IMR-90 (cell line): ENCODE measurements at places on chromosomes 4 and X. TPM values are rescaled to one million over a fixed set of nuclear protein-coding genes. Genes with fewer than 3 reads are reported as not detected.
A peak's percentile ranks its signal among the peaks of the same experiment; 100 is the strongest.

DNA sequence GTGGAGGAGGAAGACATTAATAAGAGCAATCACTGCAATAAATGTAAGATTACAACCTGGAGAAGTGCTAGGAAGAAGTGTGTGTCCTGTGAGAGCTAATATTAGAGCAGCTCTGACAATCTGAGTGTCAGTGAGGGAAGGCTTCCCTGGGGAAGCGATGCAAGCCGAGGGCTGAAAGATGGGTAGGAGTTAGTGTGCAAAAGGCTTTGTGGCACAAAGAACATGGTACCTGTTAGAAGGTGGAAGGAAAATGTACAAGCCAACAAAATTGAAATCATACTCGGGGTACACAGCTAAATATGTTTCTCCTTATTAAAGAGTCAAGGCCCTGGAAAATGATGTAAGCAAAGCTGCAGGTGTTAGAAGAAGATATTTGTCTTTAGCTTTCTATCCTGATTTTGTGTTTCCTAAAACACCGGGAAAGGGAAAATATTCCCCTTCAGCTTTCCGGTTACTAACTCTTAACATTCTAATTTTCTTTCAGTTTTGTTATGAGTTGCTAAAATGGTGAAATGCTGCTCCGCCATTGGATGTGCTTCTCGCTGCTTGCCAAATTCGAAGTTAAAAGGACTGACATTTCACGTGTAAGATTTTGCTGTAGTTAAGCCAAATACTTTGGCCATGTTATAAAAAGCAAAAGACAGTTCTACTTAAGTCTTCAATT, 808 bp downstream of the THAP6 start:
- no peak for DNase-seq

DNA sequence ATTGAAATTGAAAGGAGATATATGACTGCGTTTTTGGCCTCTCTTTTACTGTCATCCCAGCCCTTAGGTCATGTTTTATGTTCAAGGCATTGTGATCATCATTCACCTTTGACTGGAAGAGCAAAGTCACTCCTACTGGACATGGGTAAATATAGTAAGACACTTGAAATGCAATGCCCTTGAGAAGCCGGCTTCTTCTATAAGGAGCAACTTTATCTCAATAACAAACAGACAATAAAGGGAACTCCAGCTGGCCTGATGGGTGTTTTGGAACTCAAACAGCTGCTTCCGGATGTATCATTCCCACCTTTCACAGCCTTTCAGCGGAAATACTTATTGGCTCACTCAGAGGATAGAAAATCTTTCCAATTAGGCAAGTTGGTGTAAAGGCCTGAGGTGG, 65.1 kb upstream of the C4orf54 start:
- DNase-seq, result peak; percentile 1

GRCh38 chr4:184310171-184310567, 92.5 kb upstream of the ENPP6 start:
- no peak for DNase-seq

DNA sequence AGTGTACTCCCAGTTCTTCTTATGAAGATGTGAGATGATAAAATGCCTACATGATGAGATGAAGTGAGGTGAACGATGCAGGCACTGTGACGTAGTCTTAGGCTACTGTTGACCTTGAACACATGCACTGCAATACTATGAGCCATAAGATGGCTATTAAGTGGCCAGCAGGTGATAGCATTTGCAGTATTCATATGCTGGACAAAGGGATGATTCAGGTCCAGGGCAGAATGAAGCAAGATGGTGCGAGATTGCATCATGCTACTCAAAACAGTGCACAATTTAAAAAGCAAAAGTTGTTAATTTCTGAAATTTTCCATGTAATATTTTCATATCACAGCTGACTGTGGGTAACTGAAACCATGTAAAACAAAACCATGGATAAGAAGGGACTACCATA, 781.4 kb downstream of the PCDH18 start:
- peak; percentile 60 for DNase-seq

GRCh38 chrX:153688071-153688470, 345 bp downstream of the SLC6A8 start:
- no peak for DNase-seq

GRCh38 chrX:118480172-118480571, 15.4 kb upstream of the DOCK11 start:
- peak; percentile 73 for DNase-seq

- peak; percentile 94 for DNase-seq
Measured at GRCh38 chr4:125313497-125313896, 1.3 kb upstream of the FAT4 start.

DNA sequence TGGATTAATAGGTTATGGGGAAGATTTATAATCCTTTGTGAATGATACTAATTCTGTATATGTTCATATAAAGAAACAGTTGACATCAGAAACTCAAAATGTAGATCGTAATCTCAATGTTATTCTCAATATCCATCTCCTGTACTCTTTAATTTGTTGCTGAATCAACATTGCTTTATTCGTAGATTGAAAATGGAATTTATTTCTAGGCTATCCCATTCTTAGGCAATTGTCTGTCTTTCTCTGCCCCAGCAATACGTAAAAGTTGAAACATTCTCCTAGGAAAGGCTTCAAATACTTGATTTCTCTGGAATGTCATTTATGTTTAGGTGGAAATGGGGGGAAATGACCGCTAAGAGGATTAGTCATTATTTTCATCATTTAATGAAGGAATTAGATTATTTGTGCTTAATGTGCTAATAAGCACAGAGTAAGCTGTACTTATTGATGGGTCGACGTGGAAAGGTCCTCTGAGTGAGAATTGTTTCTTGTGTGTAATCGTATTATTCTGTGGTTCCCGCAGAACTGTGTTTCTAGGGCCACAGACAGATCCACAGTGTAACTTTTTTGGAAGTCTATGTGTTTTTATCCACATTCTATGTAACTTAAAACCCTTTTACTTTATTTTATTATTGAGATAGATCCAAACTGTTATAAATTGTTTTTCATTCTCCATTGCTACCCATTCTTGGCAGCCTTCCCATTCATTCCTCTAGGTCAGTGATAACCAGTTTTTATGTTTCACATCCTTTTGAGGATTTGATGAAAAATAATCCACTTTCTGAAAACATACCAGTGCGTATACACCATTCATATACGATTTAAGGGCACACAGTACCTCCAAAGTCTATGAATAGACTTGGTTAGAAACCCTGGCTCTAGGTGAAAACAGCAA, 262.9 kb downstream of the ARHGAP10 start:
- DNase-seq, result peak; percentile 34

GRCh38 chr4:159048166-159048886, 54.6 kb upstream of the RAPGEF2 start:
- peak; percentile 79 for DNase-seq

DNA sequence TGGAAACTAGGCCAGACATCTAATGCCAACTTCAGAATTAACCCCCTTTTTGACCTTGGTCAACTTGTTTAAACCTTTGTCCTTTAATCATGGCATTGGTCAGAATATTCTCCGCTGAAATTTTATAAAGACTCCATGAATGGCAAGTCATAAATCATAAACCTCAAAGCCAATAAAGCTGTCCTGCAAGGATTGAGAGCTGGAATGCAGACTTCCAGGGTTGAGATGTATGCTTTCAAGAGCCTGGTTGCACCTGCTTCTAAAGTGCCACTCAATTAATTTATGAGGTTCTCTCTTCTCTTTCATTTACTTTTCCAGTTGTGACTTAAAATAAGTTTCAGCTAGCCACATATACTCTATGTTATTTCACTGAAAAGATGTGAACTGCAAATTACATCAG, 136.2 kb upstream of the HCCS start:
- DNase-seq, result no peak

- DNase-seq, result peak; percentile 23
Measured at GRCh38 chrX:49876750-49877149, 2.5 kb upstream of the USP27X start.

DNA sequence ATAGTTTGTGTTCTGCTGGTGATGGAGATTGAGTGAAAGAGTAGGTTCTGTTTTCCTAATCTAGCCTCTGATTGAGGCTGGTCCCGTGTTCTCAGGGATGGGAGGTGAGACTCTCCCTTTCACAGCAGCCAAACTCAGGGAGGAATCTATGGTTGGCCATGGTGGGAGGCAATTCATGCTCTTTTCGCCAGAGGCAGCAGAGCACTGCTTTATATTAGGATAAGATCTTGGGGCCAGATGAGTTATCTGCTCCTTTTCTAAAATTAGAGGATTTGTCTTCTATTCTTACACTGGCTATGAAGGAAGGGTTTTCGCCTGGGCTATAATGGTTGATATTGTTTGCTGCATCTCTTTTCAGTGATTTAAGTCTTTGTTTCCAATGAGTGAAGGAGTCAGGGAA, 63.9 kb upstream of the NLGN4X start:
- no peak for DNase-seq

The TMEM131L gene
- polyA plus RNA-seq, result 8.2 and 8.4 TPM in 2 replicates

GRCh38 chrX:153773741-153774575, 6.9 kb upstream of the SRPK3 start:
- no peak for DNase-seq

DNA sequence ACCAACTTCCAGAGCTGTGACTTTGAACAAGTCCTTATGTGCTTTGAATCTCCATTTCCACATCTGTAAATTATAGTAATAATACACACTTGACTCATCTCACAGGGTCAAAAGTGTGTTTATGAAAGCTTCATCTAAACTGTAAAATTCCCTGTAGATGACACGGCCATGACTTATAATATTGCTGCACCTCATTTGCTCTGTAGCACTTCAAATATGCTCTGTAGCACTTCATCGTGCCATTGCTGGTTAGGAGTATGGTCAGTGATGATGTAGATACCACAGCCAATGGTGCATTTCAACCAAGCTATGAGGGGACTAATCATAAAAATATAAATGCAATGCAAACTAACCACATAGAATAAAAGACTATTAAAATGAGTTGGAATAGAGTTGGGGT, 318.6 kb downstream of the ANK2 start:
- DNase-seq, result peak; percentile 97

DNA sequence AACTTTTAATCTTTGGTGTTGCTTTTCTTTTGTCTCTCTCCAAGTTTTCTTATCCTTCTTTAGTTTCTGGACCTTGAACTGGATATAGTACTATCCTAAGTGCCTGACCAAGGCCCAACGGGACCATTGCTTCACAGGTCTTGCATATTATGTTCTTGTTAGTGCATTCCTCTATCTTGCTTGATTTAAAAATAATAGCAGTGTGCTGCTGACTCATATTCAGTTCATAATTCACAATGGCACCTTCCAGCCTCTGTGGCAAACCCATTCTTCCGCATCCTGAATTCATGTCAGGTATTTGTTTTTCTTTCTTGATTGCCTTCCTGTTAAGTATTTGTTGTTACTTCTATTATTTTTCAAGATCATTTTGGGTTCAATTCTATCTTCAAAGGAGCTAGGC, 197.1 kb upstream of the GIMD1 start:
- DNase-seq, result no peak

- DNase-seq, result no peak
Measured at GRCh38 chr4:120536884-120537283, 385.6 kb downstream of the PRDM5 start.

The CCNG2 gene
- 10.9 and 14.9 TPM in 2 replicates for polyA plus RNA-seq

GRCh38 chr4:96035727-96036126, 195.8 kb downstream of the PDHA2 start:
- no peak for DNase-seq

- no peak for DNase-seq
Measured at GRCh38 chr4:8053688-8054449, 104.7 kb downstream of the ABLIM2 start.

The OPHN1 gene
- 4.0 and 4.5 TPM in 2 replicates for polyA plus RNA-seq

The LDOC1 gene
- polyA plus RNA-seq, result 52.1 and 60.0 TPM in 2 replicates

DNA sequence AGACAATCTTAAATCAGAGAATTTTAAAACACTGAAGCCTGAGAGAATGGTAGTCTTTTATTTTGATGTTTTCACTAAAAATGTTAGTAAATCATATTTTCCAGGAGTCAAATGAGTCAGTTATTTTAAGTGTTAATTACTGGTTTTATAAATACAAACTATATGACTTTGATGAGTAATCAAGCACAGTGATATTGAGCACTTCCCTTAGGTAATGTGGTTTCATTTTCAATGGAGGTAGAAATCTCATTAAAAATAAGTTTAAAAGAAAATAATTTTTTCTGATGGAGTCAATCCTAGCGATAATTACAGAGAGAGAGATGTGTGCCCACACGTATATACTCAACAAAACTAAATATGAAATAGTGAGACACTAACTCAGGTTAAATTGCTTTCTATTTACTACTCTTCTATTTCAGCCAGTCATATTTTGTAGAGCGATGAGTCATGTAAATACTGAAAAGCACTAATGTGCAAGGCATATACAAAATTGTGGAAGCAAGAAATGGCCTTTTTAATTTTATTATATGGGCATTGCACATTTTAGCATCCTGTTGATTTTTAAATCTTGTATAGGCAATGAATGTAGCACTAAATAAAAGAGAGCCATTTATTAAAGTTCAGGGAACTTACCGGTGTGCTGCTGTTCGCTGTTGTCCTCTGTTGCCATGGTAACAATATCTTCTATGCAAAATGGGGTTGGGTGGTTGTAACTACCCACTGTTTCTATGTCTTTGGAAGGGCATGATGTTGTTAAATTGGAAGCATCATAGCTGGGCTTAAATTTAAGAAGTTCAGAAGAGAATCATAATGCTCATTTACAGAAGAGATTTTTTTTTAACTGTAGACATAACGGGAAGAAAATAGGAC, 513.7 kb downstream of the TLL1 start:
- DNase-seq, result no peak

DNA sequence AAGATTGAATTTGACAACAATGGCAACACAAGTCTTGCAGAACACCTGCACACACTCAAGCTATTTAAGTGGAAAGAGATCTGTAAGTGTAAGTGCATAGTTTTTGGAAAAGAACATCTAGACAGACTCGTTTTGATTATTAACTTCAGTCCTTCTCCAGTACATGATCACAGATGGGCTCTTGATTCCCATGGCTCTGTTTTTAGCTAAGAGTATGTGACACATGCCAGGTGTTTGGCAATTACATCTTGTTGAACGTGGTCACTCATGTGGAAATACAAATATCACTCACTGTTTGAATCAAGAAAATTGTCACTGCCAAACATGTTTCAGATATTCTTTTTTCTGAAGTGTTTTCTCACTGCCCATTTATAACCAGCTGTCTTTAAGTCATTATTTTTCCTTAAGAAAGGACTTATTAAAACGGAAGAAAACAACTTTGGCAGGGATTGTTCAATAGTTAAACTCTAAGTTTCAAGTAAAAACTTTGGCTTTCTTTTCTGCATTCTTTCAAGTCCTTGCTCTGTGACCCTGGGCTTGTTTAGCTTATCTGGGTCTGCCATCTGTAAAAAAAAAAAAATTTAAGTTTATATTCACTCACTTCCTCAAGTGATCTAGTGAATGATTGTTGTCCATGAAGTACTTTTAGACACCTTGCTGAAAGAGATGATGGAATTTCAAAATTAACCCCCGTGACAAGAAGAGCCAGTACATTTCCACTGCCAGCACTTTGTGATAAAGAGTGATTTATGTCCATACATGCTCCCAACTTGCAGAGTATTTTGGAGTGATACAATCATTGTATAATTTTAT, 125.4 kb downstream of the ATXN3L start:
- DNase-seq, result no peak

DNA sequence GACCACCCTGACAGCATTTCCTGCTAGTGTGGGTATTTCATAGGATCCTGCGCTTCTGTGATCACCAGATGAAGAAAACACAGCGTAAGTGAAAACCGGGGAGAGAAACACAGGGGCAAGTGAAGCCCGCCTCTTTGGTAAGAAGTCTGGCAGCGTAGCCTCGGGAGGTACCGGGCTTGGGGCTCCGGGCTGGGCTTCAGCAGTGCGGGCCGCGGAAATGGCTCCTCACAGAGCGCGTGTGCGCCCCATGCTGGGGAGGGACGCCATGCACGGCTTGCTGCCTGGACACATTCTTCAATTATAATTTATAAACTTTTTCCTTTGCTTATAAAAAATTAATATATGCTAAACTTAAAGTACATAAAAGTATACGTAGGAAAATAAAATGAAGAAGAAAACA, 151.5 kb downstream of the AFAP1 start:
- DNase-seq, result no peak

GRCh38 chrX:76987381-76987780, 459.8 kb upstream of the FGF16 start:
- no peak for DNase-seq
